ENCODE measurements at places on chromosomes 1 and 21.
A peak's percentile ranks its signal among the peaks of the same experiment; 100 is the strongest.

DNA sequence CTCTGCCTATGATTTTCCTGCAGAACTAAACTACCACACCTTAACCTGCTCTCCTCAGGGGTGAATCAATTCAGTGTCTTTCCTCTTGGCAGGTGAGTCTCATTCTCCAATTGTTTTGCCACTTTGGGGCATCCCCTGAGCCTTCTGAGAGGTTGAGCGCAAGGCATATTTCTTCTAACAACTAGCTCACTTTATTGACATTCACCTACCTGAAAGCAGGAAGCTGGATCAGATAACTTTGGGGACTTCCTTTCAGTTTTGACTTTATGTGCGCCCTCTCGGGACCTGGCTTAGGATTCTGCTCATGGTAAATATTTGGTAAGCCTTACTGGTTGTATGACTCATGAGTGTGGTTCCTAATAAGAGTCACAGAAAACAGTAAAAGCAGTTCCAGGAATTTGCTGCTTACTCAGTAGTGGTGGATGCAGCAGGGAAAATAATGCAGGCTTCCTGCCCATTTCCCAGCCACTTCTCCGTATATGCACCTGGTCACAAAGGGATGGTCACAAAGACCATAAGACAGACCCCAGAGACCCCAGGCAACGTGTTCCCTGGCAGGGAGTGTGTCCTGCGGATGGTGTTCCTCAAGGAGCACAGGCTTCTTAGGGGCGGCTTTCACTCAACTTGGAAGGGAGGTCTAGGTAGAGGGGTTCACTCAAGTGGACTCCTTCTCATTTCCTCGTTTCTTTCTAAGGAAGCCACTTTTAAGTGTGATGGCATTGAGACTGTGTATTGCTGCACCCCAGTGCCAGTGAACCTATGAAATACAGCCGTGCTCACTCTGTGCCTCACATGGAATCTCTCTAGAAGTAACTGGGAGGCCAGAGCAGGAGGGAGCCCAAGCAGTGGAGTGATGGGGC lies 22.0 kb upstream of the BATF3 start:
- DNase-seq = no peak

DNA sequence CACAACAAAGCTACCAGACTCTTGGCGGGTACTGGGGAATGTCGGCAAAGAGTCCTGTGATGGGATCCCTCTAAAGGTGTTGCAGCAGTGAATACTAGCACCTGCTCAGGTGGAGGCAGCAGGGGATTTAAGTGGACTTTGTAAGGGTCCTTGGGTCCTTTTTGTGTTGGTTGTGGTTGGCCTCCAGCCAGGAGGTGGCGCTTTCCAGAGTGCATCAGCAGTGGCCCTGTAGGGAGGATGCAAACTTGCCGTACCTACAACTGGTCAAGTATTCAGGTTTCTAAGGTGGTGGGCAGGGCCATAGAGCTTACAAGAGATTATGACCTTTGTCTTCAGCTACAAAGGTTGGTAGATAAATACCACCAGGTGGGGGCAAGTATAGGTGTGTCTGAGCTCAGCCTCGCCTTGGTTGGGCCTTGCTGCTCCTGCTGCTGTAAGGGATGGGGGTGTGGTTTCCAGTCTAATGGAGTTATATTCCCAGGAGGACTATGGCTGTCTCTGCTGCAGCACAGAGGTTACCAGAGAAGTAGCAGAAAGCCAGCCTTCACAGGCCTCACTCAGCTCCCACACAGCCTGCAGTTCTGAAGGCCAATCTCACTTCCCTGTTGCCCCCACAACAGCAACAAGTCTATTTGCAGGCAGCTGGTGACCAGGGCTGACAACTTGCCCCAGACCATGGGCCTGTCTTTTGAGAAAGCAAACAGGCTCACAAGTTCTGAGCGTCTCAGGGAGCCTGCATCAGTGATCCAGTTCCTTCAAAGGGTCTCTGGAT lies 7.3 kb downstream of the OR2M5 start:
- DNase-seq = no peak

DNA sequence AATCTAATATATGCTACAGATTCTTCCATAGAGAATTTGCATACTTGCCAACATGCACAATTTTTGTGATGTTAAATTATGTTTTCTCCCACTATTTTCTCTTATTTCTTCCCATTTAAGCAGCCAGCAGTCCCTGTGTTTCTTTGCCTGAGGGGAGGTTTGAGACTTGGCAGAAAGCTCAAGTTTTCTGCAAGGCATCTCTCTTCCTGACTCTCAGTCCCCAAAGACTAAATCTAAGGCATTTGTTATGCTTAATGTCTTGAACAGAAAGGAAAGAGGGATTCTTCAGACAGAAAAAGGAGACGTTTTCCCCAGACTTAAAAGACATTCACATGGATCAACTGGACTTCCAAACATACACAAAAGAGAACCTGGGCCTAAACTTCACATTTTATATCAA lies 354.4 kb downstream of the RYR2 start:
- DNase-seq = no peak

- DNase-seq = no peak
These were observed 13.0 kb downstream of the DOP1B start for GRCh38 chr21:36169470-36170128.

- DNase-seq = peak; percentile 61
These were observed 30.5 kb upstream of the LRIG2 start for GRCh38 chr1:113042285-113043143.
